ENCODE measurements at places on chromosomes 13 and 19. TPM values are rescaled to one million over a fixed set of nuclear protein-coding genes. Genes with fewer than 3 reads are reported as not detected.

ZNF69 gene
- 17.2 TPM for total RNA-seq

SCEL gene
- not detected for total RNA-seq

NLRP4 gene
- total RNA-seq = not detected

ZNF625 gene
- 12.9 TPM for total RNA-seq

ZNF677 gene
- 19.9 TPM for total RNA-seq

USHBP1 gene
- not detected for total RNA-seq

LSM7 gene
- total RNA-seq = 98.4 TPM

SARS2 gene
- 14.1 TPM for total RNA-seq

NECTIN2 gene
- 35.6 TPM for total RNA-seq

OR10H4 gene
- not detected for total RNA-seq

ZNF772 gene
- 18.8 TPM for total RNA-seq

ATP1A3 gene
- 0.52 TPM for total RNA-seq

MBD3L3 gene
- total RNA-seq = not detected

CYP2F1 gene
- not detected for total RNA-seq

SLC5A5 gene
- total RNA-seq = not detected

SLC17A7 gene
- total RNA-seq = under 0.01 TPM

ELSPBP1 gene
- total RNA-seq = not detected

SIX5 gene
- 8.0 TPM for total RNA-seq

ZNF560 gene
- 0.39 TPM for total RNA-seq

SPC24 gene
- total RNA-seq = 25.1 TPM

IRGC gene
- total RNA-seq = not detected

PEAK3 gene
- not detected for total RNA-seq

CASP14 gene
- total RNA-seq = not detected
